Peyer's patch (tissue), 4 donors: ENCODE measurements at places on chromosomes 16 and 17. TPM values are rescaled to one million over a fixed set of nuclear protein-coding genes. Genes with fewer than 3 reads are reported as not detected.

PRSS8 gene
- total RNA-seq = 608 TPM

BICDL2 gene
- total RNA-seq = 106 TPM

KRTAP9-4 gene
- not detected for total RNA-seq

RASD1 gene
- total RNA-seq = 25.8 TPM

JUP gene
- 497 TPM for total RNA-seq

CCDC78 gene
- 2.1 TPM for total RNA-seq

PHB1 gene
- 59.5 TPM for total RNA-seq

OTOP2 gene
- 11.9 TPM for total RNA-seq

FBXW10B gene
- 8.3 TPM for total RNA-seq

ENPP7 gene
- total RNA-seq = not detected

MFSD6L gene
- total RNA-seq = 1.6 TPM

RRAD gene
- 0.53 TPM for total RNA-seq

ABCC11 gene
- 0.66 TPM for total RNA-seq

TEKT5 gene
- total RNA-seq = not detected

RGS9 gene
- total RNA-seq = 25.6 TPM

AOC3 gene
- total RNA-seq = 7.4 TPM

CCL5 gene
- total RNA-seq = 13.8 TPM

PYY gene
- 58.0 TPM for total RNA-seq

ZG16B gene
- total RNA-seq = 13.0 TPM
